Islet precursor cell (in vitro differentiated cells): ENCODE measurements at places on chromosomes 2 and 18.

DNA sequence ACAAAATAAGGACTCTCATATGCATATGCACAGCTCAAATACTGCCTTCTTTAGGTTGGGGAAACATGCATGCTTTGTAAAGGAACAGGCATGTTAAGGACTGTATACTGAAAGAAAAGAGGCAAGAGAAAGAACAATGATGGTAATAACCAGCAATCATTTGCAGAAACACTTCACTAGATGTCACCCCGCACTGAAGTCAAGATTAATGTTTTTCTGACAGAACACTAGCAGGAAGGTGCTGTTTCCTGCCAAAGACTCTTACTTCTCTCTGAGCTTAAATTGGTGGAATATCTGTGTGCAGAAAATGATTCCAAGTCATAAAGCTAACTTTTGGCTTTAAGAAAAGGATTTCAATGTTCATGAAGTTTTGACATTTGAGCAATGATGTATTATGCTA, 19.3 kb upstream of the CSRNP3 start:
- no peak for DNase-seq

DNA sequence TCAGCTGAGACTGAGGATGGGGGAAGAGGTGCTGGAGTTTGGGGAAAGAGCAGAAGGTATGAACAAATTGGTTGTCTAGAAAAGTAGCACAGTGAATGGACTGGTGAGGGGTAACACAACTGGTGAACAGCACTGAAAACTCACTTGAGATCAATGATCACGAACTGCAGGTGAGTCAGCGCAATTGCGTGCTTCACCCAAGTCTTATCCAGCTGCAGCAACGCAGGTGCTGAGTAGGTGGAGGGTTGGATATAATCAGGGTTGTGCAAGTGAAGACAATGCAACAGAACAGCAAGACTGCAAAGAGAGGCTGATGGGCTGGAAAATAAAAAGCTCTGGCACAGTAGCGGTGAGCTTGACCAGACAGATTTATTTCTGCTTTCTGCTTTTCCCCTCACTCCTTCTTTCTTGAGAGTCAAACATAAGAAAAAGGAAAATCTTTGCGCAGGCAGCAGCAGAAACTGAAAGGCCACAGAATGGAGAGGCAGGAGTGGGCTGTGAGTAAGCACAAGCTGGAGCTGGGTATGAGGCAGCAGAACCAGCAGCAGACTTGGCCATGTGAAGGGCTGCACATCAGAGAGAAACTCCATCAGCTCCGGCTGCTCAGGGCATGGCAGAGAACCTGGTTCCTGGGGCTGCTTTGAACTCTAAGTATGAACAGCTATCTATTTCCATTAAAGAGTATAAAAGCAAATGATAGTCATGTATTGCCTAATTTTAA, 99.4 kb upstream of the ARL5A start:
- peak; percentile 59 for DNase-seq

- no peak for DNase-seq
These were observed 12.4 kb upstream of the CCDC88A start for GRCh38 chr2:55431982-55432627.

DNA sequence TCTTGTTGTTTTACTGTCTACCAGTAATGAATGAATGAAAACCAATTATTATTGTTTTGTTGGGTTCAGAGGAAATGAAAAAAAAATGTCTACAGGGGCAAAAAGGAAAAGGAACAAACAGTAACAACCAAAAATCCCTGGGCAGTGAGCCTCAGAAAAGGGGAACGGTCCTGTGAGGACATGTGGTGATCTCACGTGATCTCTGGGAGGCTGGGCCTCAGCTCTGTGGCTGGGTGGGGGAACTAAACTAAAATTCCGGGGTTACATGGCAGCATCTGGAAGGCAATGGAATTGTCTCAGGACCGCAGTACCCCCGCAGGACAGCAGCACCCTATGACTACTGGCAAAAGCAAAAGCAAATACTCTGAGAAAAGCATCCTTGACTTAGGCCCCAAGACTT, 80.1 kb downstream of the AFF3 start:
- no peak for DNase-seq

DNA sequence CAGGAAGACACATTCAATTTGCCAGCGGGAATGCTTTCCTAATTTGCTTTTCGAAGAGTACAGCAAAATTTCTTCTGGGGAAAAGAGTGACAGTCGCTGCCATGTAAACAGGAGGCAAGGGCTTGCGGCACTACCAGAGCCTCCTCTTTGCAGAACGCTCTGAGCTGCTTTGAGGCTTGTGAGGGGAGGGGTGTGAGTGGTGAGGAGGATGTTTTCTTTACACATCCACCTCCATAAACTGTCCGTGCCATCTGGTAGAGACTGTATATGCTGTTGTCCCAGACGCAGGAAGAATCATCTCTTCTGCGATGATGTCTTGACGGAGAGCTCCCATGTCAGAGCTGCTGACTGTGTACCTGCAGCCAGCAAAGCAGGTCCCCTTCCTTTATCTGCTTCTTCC, 138.0 kb downstream of the SOCS6 start:
- DNase-seq = no peak

DNA sequence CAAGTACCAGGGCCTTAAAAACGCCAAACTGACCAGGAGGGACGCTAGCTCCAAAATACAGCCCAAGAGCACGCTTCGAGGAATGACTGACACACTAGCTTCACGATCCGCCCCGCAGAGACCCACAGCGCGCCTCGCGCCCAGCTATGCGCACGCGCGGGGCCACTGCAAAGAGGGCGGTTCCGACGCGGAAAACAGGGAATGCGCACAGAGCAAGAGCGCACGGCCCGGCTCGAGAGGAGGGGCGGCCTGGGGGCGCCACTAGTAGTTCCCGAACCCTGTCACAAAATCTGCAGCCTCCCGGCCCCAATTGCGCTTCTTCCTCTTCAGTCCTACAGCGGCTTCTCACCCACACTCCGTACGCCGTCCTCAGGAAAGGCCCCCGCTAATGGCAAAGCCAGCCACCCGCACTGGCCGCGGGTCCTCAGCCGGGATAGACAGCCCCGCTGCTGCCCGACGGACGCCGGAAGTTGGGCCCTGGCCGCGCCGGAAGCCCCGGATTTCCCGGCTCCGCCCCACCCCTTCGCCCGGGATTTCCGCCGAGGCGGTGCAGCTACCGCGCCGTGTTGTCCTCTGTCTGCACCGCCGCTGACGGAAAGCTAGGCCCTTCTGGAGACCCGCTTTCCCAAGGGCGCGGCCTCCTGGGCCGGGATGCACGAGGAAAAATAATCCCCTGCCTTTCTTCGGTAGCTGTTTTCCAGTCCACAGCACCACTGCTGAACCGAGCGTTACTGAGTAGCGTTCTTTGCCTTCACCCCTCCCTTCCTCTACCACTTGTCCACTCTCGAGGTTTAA, at the start of gene HDHD2:
Gene HDHD2, minus strand, starts transcription at position 472 of the 795 bp plus-strand sequence. CDS start 14,061 bp downstream, outside the sequence.
- DNase-seq = peak; percentile 93

DNA sequence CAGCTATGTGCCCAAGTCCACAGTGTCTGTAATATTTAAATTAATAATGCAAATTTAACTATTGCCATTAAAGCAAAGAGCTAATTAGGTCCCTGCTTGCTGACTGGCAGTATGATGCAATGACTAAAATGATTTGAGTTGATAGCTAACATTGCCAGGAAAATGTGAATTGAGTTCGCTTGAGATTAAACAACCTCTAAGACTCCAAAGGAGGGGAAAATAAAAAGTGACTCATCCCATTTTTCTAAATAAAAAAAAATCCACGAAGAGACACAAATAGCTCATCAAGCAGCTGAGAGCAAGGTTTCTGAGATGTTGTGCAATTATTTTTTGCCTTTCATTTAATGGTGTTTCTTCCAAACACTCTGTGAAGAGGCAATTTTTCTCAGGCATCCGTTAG, 413.0 kb downstream of the MTX2 start:
- DNase-seq = no peak

GRCh38 chr2:176178757-176179295, 9.6 kb upstream of the HOXD1 start:
- peak; percentile 17 for DNase-seq

DNA sequence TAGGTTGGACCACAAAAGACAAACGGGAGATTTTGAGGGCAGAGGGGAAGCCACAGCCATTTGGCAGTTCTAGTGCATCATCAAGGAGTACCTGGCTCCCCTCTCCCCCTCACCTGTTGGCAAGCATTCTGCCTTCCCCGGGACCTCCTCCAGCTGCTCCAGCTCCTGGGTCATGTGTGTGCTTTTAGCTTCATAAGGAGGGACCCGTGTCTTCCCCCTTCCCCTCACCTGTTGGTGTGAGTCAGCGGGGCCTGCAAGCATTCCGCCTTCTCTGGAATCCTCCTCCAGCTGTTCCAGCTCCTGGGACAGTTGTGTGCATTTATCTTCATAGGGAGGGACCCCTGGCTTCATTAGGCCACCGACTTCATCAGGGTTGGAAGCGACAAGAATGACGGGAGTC, 58.8 kb downstream of the SPP2 start:
- no peak for DNase-seq

DNA sequence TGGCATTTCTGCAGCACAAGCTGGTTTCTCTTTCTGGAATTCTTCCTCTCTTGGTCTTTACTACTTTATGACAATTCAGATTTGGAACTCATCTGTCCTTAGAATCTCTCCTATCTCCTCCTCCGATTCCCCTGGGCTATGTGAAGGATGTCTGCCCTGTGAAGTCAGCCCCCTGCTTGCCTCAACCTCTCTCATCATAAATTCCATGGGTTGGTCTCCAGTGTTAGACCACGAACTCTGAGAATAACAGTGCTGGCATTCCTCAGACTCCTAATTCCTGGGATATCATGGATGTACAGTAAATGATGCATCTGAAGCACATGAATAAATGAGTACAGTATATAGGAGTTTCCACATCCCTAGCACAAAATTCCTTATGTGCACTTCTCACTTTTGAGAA, 21.0 kb upstream of the CYRIA start:
- DNase-seq = no peak

GRCh38 chr2:187500585-187501359, 52.7 kb upstream of the CALCRL start:
- DNase-seq = peak; percentile 54

GRCh38 chr2:1974397-1974796, 230.1 kb upstream of the PXDN start:
- peak; percentile 49 for DNase-seq

GRCh38 chr18:79533591-79533990, 137.9 kb downstream of the NFATC1 start:
- DNase-seq = no peak

GRCh38 chr18:57748770-57749603, 54.1 kb downstream of the ATP8B1 start:
- no peak for DNase-seq

DNA sequence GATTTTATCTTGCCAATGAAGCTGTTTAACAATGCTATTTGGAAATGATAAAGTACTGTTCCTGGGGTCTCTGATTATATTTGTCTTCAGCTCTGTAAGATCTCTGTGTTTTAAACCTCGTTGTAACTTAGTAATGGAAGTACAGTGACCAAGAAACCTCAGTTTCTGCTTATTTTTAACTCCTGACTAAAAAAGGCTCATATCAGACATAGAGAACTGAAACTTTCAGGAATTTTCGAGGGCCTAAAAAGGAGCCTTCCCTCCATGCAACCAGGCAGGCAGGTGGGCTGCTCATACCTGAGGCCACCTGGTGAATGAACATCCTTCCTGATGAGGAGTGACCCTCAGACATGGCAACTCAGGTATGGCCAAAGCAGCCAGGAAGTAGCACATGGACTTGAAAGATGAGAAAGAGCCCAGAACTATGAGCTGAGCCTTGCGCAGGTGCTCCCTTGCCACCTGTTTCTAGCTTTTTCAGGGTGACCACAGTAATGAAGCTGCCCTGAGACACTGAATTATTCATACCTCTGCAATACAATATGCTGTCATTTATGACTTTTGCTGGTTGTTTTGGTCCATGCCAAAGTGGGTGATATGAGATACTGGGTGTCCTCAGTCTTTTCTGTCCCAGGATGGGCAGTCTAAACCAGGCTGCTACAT, 23.9 kb downstream of the MYO3B start:
- no peak for DNase-seq

GRCh38 chr2:176479961-176480360, 210.7 kb downstream of the MTX2 start:
- no peak for DNase-seq

- DNase-seq = no peak
These were observed 179.0 kb downstream of the TRABD2A start for GRCh38 chr2:84701880-84702279.

GRCh38 chr2:235357881-235358280, 136.0 kb upstream of the AGAP1 start:
- DNase-seq = no peak

DNA sequence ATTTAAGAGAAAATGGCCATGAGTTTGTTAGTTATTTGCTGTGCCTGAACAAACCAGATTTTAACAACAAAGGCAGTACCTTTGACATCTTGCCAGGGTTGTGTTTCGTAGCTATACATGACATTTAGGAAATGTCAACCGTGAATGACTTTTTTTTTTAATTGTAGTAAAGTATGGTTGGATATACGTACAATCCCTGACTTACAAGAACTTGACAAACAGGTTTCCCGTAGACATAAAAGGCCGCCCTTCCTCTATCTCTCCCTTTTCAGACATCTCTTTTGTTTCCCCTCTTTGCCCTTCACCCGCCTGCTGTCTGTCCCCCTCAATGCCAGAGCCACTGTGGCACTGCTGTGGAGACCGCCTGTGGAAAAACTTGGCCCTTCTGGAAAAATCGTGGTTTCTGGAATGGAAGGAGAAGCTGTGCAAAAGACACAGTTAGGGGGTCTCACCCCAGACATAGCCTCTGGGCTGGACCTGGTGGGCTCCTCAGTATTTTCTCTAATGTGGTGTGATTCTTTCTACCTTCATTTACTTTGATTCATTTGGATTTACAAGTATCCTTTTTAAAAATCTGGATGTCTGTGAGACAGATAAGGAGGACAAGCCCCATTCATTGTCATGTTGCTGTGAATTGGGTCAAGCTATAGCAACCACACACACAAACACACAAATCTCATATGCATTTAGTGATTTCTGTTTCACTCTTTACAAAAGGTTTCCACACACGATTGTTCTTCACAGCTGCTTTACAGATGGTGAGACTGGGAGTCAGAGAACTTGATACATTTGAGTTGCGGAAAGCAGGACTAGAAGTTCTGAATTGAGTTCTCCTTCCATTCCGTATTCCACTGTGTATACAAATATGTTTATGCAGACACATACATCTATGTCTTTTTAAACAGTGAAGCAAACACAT, 48.6 kb downstream of the SPATS2L start:
- no peak for DNase-seq

DNA sequence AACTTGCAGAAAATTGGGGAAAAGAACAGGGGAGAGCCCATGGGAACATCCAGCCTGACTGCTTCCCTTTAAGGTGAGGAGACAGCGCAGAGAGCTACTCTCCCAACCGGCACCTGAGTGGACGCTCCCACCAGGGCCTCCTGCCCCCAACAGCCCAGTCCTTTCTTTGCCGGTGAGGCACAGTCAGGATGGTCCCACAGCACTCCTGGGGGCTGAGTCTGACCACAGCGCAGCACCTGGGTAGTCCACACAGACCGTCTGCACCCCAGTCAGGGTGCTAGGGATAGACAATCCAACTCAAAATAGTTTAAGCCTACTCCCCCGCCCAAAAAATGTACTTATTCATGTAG, 74.5 kb downstream of the MEX3C start:
- no peak for DNase-seq

GRCh38 chr2:11235583-11235982, 80.3 kb downstream of the SLC66A3 start:
- DNase-seq = no peak
